Uterus (tissue), 4 donors: ENCODE measurements at places on chromosomes 3 and 15. TPM values are rescaled to one million over a fixed set of nuclear protein-coding genes. Genes with fewer than 3 reads are reported as not detected.
A peak's percentile ranks its signal among the peaks of the same experiment; 100 is the strongest.

DNA sequence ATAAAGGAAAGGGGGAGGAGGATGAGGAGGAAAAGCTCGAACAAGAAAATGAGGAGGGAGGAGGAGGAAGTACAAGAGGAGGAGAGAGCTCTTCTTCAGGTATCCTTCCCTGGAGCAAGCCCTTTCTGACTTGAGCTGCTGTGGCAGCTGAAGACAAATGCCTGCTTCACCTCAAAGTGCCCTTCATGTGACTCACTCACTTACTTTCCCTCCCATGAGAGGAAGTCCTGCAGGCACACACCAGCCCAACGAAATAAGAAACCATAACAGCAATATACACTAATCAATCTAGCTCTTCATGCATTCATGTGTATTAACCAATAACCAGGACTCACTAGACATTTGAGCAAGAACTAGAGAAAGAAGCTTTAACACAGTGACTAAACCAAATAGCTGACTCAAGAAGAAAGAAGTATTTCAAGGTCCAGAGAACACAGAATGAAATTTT is 251.9 kb downstream of the IGSF11 start:
- no peak overlapping the region for H3K4me3 ChIP-seq
- H3K27ac ChIP-seq = no peak overlapping the region
- H3K36me3 ChIP-seq = no peaks in the 10 kb centered on the region
- no peaks in the 10 kb centered on the region for H3K4me1 ChIP-seq
- no peaks in the 10 kb centered on the region for H3K27me3 ChIP-seq

- peaks cover 3% of the 10 kb centered on the region for H3K4me1 ChIP-seq
- no peak overlapping the region for H3K4me3 ChIP-seq
- H3K27me3 ChIP-seq = no peaks in the 10 kb centered on the region
Observed at GRCh38 chr3:185049710-185050109, 103.2 kb downstream of the C3orf70 start.

GRCh38 chr15:58921267-58921790 is 12.2 kb downstream of the SLTM start:
- H3K4me1 ChIP-seq = peaks cover 12% of the 10 kb centered on the region
- no peak overlapping the region for H3K4me3 ChIP-seq
- no peaks in the 10 kb centered on the region for H3K36me3 ChIP-seq
- no peak for DNase-seq

DNA sequence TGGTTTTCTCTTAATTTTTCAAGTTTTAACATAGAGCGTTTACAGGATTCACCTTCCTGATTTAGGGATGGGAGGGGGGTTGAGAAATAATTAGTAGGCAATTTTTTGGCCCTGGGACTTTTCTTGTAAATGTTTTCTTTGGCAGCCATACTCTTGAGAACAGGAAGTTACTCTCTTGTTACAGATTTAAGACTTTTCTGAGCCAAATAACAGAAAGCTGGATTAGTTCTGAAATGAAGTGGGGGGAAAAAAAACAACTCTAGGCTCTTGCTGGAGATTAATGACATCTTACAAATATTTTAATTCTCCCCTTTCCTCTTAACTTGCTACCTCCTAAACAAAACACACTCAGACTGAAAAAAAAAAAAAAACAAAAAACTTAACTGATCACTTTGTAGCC is 13.8 kb upstream of the POLR2M start:
- peak overlapping the region; percentile 54 for H3K27ac ChIP-seq
- DNase-seq = no peak
- H3K36me3 ChIP-seq = no peaks in the 10 kb centered on the region

DNA sequence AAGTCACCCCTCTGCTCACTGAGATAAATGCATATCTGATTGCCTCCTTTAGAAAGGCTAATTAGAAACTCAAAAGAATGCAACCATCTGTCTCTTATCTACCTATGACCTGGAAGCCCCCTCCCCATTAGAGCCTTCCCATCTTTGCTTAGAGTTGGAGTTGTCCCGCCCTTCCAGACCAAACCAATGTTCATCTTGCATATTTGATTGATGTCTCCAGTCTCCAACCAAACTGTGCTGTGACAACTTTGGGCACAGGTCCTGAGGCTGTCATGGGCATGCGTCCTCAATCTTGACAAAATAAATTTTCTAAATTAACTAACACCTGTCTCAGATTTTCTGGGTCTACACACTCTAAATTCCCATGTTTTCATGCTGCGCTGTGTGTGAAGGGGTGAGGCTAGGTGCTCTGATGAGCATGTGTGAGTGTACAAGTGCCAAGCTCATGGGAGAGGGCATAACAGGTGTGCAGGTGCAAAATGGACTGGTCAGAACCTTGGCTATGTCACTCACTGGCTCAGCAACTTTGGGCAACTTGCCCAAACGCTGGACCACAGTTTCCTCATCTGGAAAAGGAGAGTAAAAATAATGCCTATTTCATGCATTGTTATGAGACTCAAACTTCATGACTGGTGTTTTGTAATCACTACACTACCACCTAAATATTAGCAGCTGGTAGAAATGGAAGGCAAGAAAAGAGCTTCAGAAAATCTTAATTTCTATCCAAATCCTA is 7.2 kb downstream of the DAPK2 start:
- DNase-seq = no peak
- no peak overlapping the region for H3K4me3 ChIP-seq
- no peaks in the 10 kb centered on the region for H3K27me3 ChIP-seq
- no peaks in the 10 kb centered on the region for H3K36me3 ChIP-seq

DNA sequence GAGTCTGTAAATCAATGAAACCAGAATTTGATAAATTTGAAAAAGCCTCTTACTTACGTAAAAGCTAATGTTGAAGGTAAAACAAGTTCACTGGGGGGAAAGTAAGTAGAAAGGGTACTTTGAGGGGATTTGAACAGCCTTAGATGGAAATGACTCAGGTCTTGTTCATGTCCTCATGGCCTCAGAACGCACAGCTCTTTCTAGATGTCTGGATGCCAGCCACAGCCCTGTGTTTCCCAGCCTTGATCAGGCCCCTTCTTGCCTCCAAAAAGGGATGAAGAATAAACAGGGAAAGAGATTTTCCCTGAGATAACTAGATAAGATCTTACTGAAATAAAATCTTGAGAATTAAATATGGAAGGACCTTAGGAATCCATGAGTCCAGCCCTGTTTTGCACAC is 237.1 kb upstream of the GOLGA6L4 start:
- H3K4me1 ChIP-seq = no peaks in the 10 kb centered on the region
- no peaks in the 10 kb centered on the region for H3K27me3 ChIP-seq
- no peak for DNase-seq
- no peaks in the 10 kb centered on the region for H3K36me3 ChIP-seq

DNA sequence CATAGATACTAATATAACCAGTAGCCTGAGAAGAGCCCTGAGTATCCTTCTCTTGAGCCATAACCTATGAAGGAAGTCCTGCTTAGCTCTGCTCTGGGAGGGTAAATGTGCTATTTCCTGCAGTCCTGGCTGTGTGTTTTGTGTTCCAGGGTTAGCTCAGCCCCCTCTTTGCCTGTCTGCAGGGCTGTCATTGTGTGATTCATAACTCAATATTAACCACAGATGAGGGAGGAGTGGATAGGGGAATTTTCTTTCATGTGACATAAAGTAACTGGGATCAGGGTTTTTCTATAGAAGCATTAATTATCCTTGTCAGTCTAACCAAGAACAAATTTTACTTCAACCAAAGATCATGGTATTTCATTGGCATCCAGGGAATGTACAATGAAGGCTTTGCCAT is 183.3 kb upstream of the ZBTB20 start:
- H3K27me3 ChIP-seq = no peaks in the 10 kb centered on the region
- H3K36me3 ChIP-seq = no peaks in the 10 kb centered on the region
- no peak overlapping the region for H3K4me3 ChIP-seq
- no peaks in the 10 kb centered on the region for H3K4me1 ChIP-seq

GRCh38 chr15:61146091-61146930 is 82.8 kb downstream of the RORA start:
- no peaks in the 10 kb centered on the region for H3K36me3 ChIP-seq
- no peaks in the 10 kb centered on the region for H3K27me3 ChIP-seq
- no peak overlapping the region for H3K4me3 ChIP-seq

FBXO40 gene
- 0.06 TPM for total RNA-seq

CACNA2D2 gene
- total RNA-seq = under 0.01 TPM

SLC12A8 gene
- total RNA-seq = 0.26 TPM

- H3K36me3 ChIP-seq = no peaks in the 10 kb centered on the region
- H3K27ac ChIP-seq = peak overlapping the region; percentile 72
- no peak overlapping the region for H3K4me3 ChIP-seq
Observed at GRCh38 chr3:45985532-45986302, 9.9 kb downstream of the FYCO1 start.

- peak; percentile 66 for DNase-seq
- H3K27ac ChIP-seq = peak overlapping the region; percentile 75
- H3K4me3 ChIP-seq = no peak overlapping the region
Observed at GRCh38 chr15:51759557-51760070, 8.2 kb downstream of the TMOD2 start.
